ENCODE measurements at places on chromosomes 3 and 15.

GRCh38 chr3:196246612-196247308, 30.4 kb downstream of the SLC51A start:
- DNase-seq, result no peak

DNA sequence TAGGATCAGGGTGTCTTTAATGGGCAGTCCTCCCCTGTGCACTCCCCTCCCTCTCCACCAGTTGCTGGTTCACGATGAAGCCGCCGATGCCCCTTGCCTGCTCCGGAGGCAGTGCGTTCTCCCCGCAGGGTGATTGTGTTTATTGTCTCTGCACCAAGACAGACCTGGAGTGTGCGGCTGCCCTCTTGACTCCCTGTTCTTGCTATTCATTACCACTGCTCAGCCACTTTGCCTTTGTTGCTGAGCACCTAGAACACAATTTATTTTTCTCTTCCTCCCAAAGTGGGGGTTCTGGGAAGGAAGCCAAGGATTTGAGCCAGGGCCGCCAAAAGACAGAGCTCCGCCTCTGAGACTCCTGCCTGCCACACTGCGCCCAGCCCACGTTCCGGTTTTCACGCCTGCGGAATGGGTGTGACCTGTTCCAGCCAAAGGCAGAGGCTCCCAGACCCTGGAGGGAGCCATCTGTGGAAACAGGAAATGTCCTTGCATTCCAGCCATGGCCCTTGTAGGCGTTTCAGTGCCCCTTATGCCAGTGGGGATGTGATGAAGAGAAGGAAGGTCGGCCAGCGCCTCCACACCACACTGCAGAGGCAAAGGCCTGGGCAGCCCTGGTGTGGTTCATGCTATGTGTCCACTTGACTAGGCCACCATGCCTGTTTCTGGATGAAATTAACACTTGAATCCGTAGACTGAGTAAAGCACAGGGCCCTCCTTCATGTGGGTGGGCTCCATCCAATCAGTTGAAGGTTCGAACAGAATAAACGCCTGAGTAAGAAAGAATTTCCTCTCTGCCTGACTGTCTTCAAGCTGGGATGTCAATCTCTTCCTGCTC, 85.8 kb downstream of the HMG20A start:
- no peak for DNase-seq

GRCh38 chr15:85667491-85668424, 127.0 kb downstream of the KLHL25 start:
- DNase-seq, result no peak

DNA sequence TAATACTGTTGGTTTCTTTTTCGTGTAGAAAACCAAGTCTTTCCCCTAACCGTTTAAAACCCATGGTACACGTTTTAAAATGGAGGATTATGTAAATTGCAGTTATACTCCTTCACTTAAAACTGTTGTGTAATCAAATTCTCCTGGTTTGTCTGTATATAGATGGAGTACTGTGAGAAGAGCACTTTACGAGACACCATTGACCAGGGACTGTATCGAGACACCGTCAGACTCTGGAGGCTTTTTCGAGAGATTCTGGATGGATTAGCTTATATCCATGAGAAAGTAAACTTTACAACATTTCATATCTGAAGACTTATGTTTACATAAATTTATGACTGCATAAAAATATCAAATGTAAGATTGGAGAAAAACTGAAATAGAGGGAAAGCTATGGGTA, 51.2 kb downstream of the SRP14 start:
- DNase-seq, result no peak

Measured in nucleus accumbens (tissue), 56 donors.